DMS79 (cell line): ENCODE measurements at places on chromosomes 4 and X.

- DNase-seq = peak; percentile 28
These were observed 62.9 kb downstream of the ANAPC4 start for GRCh38 chr4:25439918-25440477.

GRCh38 chr4:67714955-67715354, 14.0 kb upstream of the UBA6 start:
- DNase-seq = no peak

DNA sequence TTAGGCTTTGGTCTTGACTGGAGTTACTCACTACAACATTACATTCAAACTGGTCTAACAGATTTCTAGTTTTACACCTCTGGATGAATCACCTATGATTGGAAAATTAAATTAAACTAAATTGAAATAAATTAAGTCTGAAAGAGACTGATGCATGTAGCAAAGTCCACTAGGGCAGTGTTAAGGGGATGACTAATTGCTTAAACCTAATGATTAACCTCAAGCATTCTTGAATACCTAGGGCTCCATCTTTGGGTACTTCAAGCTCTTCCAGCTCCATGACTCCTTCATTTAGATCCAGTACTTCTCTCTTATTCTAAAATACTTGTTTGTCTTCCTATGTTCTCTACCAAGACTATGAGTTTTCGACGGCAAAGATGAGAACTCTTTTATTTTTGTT, 86.8 kb downstream of the SH2D1A start:
- no peak for DNase-seq

DNA sequence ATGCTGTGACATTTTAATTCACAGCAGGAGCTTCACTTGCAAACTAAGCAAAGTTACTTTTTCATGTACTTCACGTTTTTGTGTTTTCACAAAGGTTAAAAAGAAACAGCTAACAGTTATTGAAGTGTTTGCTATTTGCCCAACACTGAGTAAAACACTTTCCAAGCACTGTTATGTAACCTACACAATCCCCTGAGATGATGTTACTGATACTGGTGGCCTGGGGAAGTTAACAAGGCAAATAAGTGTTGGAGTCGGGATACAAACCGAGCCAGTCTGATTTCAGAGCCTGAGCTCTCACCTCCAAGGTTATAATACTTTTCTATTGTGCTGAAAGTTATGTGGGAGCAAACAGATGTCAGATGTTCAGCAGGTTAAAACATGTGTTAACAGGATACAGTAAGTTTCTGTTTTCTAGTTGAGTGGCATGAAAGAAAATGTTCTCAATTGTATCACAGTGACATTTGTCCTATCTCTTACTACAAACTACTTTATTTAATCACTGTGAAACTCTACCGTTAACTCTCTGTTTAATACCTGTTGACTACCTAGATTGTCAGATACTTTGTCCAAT, 3.9 kb upstream of the CXCL13 start:
- no peak for DNase-seq

DNA sequence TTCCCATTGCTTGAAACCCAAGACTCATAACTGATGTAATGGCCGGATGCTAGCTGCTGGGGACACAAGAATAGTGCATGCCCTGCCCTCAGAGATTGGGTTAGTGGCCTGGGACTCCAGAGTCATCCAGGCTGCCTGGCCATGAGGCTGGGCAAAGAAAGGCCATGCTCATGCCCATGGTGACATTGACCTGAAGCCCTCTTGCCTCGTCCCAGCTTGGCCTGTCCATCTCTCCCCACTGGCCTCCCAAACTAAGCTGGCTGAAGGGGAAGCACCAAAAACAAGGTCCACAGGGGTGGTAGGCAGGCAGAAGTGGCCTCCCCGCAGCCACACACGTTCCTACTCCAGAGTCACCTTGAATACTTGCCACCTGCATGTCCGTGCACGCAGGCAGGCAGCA, 141.8 kb downstream of the EVC2 start:
- DNase-seq = no peak

GRCh38 chr4:164357957-164358356, 396.0 kb upstream of the SMIM31 start:
- DNase-seq = no peak

DNA sequence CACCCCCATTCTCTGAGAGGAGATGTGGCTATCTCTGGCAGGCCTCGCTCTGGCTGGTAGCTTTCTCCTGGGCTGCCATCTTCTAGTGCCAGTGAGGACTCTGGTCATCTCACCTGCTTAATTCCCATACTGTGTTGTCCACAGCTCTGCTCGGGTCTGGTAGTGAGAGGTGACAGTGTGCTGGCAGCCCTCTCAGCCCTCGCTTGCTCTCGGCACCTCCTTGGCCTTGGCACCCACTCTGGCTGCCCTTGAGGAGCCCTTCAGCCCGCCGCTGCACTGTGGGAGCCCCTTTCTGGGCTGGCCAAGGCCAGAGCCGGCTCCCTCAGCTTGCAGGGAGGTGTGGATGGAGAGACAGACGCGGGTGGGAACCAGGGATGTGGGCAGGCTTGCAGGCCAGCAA, 52.7 kb downstream of the CPLX1 start:
- DNase-seq = no peak

DNA sequence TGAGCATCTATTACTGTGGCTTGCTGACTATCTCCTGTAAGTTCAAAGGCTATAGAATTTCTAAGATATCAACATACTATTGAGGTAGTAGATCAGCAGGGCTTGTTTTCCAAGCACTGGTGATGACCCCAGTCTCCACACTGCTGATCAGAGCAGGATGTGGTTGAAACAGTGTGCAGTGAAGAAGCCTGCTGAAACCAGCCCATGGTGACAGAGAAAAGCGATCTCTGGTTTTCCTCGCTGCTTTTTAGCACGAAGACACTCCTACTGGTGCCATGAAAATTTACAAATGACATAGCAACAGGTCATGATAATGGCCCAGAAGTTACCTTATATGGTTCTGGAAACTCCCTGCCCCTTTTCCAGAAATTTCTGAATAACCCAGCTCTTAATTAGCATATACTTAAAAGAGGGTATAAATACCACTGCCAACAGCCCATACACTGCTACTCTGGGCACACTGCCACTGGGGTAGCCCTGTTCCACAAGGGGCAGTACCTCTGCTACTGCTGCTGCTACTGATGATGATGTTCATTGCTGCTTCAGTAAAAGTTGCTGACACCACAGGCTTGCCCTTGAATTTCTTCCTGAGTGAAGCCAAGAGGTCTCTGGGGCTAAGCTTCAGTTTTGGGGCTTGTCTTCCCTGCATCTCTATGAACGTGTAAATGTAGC, 1689.5 kb upstream of the PCDH10 start:
- no peak for DNase-seq

- DNase-seq = no peak
These were observed 16.6 kb downstream of the CHST7 start for GRCh38 chrX:46589977-46590723.

DNA sequence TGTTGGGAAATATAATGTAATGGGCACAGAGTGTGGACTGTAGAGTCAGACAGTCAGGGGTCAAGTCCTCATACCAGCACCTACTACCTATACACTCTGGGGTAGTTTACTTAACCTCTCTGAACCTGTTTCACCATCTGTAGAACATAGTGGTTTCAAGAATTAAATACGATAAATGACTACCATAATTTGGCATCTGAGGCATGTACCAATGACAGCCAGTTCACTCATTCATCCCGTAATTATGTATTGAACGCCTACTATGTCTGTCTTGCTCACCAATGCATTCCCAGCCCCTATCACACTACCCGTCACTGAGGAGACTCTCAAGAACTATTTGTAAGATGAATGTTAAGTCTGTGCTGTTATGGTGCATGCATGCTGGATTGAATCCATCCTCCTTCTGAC, 2.0 kb upstream of the FGB start:
- DNase-seq = no peak

- no peak for DNase-seq
These were observed 319.6 kb downstream of the PPP3CA start for GRCh38 chr4:101027721-101028120.

GRCh38 chr4:123259676-123260646, 136.6 kb upstream of the SPRY1 start:
- peak; percentile 92 for DNase-seq

DNA sequence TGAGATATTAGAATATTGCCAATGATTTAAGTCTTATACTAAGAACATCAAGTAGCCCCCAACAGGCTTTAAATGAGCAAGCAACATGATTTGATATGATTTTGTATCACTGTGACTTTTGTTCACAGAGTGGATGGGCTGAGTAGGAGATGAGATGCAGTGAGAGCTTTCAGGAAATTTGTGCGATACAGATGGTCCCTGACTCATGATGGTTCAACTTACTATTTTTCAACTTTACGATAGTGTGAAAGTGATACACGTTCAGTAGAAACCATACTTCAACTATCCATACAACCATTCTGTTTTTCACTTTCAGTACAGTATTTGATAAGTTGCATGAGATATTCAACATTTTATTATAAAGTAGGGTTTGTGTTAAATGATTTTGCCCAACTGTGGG, 78.7 kb upstream of the NWD2 start:
- DNase-seq = no peak

DNA sequence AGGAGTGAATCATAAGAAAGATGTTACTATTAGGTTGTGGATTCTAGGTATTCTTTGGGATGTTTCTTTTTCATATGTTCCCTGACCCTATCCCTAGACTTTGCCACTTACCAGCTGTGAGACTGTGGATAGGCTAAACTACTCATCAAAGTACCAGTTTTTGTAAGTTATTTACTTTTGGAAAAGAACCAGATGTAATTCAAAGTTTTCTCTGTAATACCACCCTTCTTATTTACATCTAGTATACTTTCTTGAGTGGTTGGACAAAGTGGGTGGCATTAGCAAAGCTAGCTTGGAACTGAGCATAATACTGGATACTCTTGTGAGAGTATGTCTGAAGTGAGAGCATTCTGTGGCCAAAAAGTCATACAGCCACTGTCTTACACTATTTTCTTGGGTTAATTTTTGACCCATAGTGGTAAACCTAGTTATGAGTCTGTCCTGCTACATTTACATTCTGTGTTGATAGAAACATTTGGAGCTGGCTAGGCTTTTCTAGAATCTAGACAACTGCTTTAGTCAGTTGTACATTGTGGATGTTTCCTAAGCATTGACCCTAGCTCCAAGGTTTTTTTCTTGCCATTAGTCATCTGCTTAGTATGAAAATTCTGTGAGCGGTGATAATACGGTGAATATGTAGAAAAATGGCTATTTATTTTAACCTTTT, 41.7 kb downstream of the KDM6A start:
- no peak for DNase-seq

DNA sequence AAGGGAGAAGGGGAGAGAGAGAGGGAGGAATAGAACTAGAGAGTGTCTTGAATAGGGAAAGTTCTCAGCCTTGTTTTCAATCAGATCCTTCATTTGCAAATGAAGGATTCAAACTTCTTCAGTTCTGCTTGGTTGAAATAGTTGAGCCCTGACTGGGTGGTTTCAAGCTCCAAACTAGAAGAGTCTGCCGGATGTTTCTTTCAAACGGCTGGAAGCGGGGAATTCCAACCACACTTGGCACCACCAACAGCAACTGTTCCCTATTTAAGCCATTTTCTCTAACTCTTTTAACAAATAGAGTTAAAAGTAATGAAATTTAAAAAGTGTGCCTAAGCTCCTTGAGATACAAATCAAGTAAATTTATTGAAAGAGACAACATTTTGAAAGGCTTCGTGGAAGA, 67.5 kb upstream of the DDX60 start:
- DNase-seq = no peak

DNA sequence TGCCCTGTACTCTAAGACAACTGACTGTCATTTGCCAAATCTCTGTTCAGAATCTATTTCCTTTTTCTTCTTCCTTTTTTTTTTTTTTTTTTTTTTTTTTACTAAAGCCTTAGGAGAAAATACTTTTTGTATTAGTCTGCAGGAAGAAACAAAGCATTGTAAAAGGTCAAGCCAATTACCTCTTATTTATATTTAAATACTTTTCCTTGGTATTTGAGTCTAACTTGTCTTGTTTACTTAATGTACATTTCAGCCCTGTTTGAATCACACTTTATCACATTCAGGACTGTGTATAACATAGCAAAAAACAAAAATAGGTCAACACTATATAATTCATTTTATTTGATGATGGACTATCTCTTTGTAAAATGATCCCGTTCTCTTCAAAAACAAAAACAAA, 262.2 kb downstream of the RPA4 start:
- no peak for DNase-seq

DNA sequence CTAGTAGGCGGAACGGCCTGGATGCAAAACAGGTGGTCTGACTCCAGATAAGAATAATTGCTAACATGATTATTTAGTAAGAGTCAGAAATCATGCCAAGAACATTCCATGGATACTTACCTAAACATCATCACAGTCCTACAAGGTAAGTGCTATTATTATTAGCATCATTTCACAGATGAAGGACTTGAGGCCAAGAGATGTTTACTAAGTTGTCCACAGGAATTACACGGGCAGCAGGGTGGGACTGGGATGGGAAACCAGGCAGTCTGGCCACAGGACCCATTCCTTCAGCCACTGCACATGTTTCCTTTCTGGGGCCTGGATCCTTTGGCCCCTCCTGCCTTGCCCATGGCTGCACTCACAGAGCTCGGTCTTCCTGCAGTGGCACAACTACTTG, 48.3 kb downstream of the ANAPC4 start:
- no peak for DNase-seq

- no peak for DNase-seq
These were observed 642.6 kb downstream of the PCDH7 start for GRCh38 chr4:31362756-31363155.
